ENCODE measurements at places on chromosomes 2 and 18. TPM values are rescaled to one million over a fixed set of nuclear protein-coding genes. Genes with fewer than 3 reads are reported as not detected.
A peak's percentile ranks its signal among the peaks of the same experiment; 100 is the strongest.

GRCh38 chr18:58671632-58672564, 633 bp downstream of the MALT1 start:
- no peaks in the 10 kb centered on the region for H3K36me3 ChIP-seq
- peak overlapping the region; percentile 88 for H3K27ac ChIP-seq
- peaks cover 28% of the 10 kb centered on the region for H3K4me1 ChIP-seq
- H3K4me3 ChIP-seq: peak overlapping the region; percentile 81
- DNase-seq: peak; percentile 43

Gene IL18R1
- not detected for total RNA-seq

Gene IL36B
- not detected for total RNA-seq

Gene GPR155
- not detected for total RNA-seq

- H3K4me1 ChIP-seq: peaks cover 22% of the 10 kb centered on the region
- no peak overlapping the region for H3K4me3 ChIP-seq
- no peak for DNase-seq
Observed at GRCh38 chr2:54523324-54523959, 67.3 kb downstream of the SPTBN1 start.

- no peak overlapping the region for H3K4me3 ChIP-seq
- no peak overlapping the region for H3K27ac ChIP-seq
- no peaks in the 10 kb centered on the region for H3K4me1 ChIP-seq
- no peaks in the 10 kb centered on the region for H3K36me3 ChIP-seq
- no peaks in the 10 kb centered on the region for H3K27me3 ChIP-seq
Observed at GRCh38 chr2:39981883-39982311, 202.8 kb upstream of the THUMPD2 start.

GRCh38 chr2:178309541-178309940, 115.2 kb downstream of the OSBPL6 start:
- H3K4me1 ChIP-seq: no peaks in the 10 kb centered on the region
- H3K36me3 ChIP-seq: no peaks in the 10 kb centered on the region
- DNase-seq: no peak
- no peaks in the 10 kb centered on the region for H3K27me3 ChIP-seq
- no peak overlapping the region for H3K27ac ChIP-seq

- H3K36me3 ChIP-seq: no peaks in the 10 kb centered on the region
- DNase-seq: no peak
- peaks cover 20% of the 10 kb centered on the region for H3K4me1 ChIP-seq
- H3K4me3 ChIP-seq: no peak overlapping the region
Observed at GRCh38 chr2:207155516-207156444, 10.0 kb downstream of the KLF7 start.

DNA sequence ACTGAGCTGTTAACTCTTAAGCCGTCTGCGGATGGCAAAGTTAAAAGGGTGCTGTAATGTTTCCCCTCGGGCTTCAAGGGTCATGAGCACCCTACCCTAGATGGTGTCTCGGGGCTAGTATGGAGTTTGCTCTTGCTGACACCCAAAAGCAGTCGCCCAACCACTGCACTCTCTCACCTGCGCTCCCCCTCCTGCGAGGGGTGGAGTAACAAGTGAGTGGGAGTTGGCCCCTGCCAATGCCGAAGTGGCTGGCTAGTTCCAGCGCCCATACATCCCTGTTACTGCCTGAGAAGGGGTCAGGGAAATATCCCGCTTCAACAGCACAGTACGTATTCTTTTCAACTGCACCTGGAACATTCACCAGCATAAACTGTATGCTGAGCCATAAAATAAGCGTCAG, 47.5 kb downstream of the FAM117B start:
- H3K4me1 ChIP-seq: no peaks in the 10 kb centered on the region
- H3K36me3 ChIP-seq: no peaks in the 10 kb centered on the region
- H3K27me3 ChIP-seq: no peaks in the 10 kb centered on the region
- no peak for DNase-seq

DNA sequence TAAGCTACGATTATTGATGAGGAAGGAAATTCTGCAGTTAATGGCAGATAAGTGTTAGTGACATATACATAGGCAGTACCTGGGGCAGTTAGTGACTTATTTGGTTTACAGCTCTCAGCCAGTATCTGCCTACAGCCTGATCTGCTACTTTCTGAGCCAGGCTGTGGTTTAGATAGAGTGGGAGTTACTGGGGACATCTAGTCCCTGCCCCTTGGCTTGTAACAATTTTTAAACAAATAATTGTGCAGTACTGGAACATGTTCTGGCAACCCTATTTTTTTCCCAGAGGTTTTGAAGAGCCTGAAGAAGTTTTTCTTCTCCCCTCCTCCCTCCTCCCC, 2.3 kb downstream of the KIF5C start:
- H3K36me3 ChIP-seq: no peaks in the 10 kb centered on the region
- H3K27ac ChIP-seq: no peak overlapping the region
- H3K4me1 ChIP-seq: peaks cover 7% of the 10 kb centered on the region
- DNase-seq: no peak
- peaks cover 37% of the 10 kb centered on the region for H3K27me3 ChIP-seq

- no peaks in the 10 kb centered on the region for H3K27me3 ChIP-seq
- no peaks in the 10 kb centered on the region for H3K36me3 ChIP-seq
- no peak overlapping the region for H3K27ac ChIP-seq
- no peak for DNase-seq
- no peaks in the 10 kb centered on the region for H3K4me1 ChIP-seq
Observed at GRCh38 chr18:56358608-56359280, 279.6 kb downstream of the TXNL1 start.

DNA sequence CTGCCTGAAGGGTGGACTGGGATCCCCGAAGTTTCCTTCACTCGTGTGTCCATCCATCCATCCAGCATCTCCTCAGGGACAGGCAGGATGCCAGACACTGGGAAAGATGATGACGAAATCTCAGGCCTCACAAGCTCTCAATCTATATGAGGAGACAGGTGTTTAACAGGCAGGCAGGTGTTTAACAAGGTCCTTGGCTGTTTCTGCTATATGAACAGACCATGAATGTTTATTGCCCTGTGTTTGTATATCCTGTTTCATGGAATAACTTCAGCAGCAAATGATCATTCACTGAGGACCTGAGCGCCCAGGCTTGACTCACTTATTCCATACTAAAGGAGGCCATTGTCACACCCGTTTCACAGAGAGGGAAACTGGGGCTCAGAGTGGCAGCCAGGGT, 685.8 kb upstream of the HS6ST1 start:
- H3K27me3 ChIP-seq: peaks cover 2% of the 10 kb centered on the region
- no peak overlapping the region for H3K4me3 ChIP-seq
- no peak overlapping the region for H3K27ac ChIP-seq
- no peaks in the 10 kb centered on the region for H3K4me1 ChIP-seq

DNA sequence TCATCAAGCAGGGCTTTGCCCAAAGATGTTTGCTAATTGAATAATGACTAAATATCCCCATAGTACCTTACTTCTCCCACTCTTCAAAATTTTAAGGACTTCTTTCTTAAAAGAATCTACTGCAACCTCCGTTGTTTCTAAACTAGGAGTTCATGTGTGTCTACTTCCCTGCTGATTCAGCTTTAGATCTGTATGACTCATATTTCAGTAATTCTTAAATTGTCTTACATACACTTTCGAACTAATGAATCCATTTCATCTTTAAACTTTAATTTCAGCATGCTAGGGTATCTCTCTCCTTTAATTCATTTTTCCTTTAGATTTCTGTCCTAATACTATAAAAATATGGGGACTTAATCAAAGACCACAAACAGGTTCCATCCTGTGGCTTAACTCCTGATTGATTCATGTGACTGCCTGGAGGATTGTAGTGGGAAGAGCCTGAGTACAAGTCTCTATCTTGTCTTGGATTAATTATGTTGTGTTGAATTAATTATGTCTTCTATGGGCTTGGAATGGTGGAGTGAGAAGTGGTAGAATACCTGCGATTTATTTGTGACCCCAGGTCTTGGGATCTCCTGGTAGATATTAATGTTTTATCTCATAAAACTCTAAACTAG, 24.9 kb upstream of the COL5A2 start:
- H3K4me1 ChIP-seq: peaks cover 14% of the 10 kb centered on the region
- H3K4me3 ChIP-seq: peak overlapping the region; percentile 10
- H3K36me3 ChIP-seq: no peaks in the 10 kb centered on the region
- peak; percentile 31 for DNase-seq
- peak overlapping the region; percentile 17 for H3K27ac ChIP-seq

- peaks cover 3% of the 10 kb centered on the region for H3K36me3 ChIP-seq
- H3K4me1 ChIP-seq: peaks cover 30% of the 10 kb centered on the region
- DNase-seq: no peak
- no peaks in the 10 kb centered on the region for H3K27me3 ChIP-seq
- peak overlapping the region; percentile 79 for H3K27ac ChIP-seq
- H3K4me3 ChIP-seq: peak overlapping the region; percentile 68
Observed at GRCh38 chr2:68251855-68252399, 405 bp downstream of the PPP3R1 start.

Gene REG3A
- total RNA-seq: not detected

Gene PARD6G
- 10.2 TPM for total RNA-seq

Gene ADGRF3
- total RNA-seq: 1.1 TPM

DNA sequence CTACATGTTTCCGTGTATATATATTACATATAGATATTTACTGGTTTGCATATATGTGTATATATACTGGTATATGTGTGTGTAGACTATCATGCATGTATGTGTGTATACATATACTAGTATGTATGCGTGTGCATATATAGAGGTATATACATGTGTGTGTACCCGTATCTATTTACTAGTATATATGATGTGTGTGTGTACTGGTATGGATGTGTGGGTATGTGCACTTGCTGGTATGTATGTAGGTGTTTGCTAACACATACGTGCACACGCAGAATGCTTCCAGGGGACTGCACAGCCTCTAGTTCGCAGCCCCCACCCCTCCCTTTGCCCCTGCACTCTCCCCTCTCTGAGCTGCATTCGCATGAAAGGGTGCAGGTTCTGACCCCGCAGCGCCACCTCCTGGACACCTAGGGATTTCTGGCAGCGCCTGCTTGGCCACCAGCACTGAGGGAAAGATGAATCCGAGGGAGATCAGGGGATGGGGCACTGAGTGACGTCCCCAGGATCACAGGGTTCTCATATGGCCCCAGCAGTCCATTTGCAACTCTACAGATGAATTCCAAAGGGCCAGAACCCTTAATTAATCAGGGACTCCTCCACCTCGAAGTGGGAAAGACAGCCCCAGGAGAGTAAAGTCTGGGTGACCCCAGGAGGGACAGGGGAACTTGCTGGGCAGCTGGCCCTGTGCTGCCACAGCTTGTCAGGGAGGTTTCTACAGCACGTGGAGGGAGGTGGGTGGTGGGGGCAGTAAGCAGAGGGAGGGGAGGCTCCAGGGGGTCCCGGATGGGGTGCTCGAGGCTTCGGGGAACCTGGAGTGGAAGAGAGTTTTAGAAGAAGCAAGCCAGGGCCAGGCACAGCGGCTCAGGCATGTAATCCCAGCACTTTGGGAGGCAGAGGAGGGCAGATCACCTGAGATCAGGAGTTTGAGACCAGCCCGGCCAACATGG, 66.8 kb upstream of the ASAP2 start:
- DNase-seq: peak; percentile 82
- H3K27ac ChIP-seq: no peak overlapping the region
- peaks cover 15% of the 10 kb centered on the region for H3K4me1 ChIP-seq
- H3K27me3 ChIP-seq: no peaks in the 10 kb centered on the region

Gene EMX1
- not detected for total RNA-seq

Gene RUFY4
- 1.3 TPM for total RNA-seq

GRCh38 chr18:63775166-63775730, at the start of gene SERPINB7:
TSS of gene SERPINB7 (plus strand) at chr18:63775418. CDS start at chr18:63782373, 6,955 bp downstream.
- H3K27ac ChIP-seq: no peak within 1 kb of the TSS
- no peak within 1 kb of the TSS for H3K4me3 ChIP-seq
- peaks cover 40% of the 10 kb centered on the region for H3K4me1 ChIP-seq
- no peaks in the 10 kb centered on the region for H3K27me3 ChIP-seq
- no peak for DNase-seq
- no peaks in the 10 kb centered on the region for H3K36me3 ChIP-seq

Gene MAPK4
- 0.62 TPM for total RNA-seq

DNA sequence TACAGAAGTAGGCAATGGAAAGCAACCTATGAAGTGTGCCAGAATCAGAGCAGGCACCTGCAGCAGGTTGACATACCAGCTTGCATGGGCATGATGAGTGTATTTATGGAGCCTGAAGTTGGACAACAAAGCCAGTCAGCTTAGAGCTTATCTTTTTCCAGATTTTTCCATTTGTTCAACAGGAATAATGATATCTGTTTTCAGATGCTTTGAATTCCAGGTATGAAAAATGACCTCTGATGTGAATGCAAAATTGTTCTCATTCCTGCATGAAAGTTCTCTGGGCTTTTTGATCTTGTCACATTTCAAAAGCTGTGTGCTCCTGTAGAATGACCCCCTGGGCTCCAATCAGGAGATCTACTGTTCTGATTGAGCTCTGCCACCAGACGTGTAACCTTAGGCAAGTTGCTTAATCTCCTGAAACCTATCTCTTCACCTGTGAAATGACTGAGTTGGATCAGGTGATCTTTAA, 38.2 kb upstream of the VIT start:
- no peak overlapping the region for H3K4me3 ChIP-seq
- H3K27ac ChIP-seq: no peak overlapping the region
- H3K4me1 ChIP-seq: no peaks in the 10 kb centered on the region
- DNase-seq: no peak
- H3K27me3 ChIP-seq: no peaks in the 10 kb centered on the region
- H3K36me3 ChIP-seq: no peaks in the 10 kb centered on the region

Gene INSIG2
- total RNA-seq: 15.3 TPM

Gene FLACC1
- total RNA-seq: 2.4 TPM

GRCh38 chr18:1914489-1914888, 656.8 kb downstream of the METTL4 start:
- no peak overlapping the region for H3K4me3 ChIP-seq
- DNase-seq: peak; percentile 1
- no peak overlapping the region for H3K27ac ChIP-seq
- H3K4me1 ChIP-seq: no peaks in the 10 kb centered on the region

DNA sequence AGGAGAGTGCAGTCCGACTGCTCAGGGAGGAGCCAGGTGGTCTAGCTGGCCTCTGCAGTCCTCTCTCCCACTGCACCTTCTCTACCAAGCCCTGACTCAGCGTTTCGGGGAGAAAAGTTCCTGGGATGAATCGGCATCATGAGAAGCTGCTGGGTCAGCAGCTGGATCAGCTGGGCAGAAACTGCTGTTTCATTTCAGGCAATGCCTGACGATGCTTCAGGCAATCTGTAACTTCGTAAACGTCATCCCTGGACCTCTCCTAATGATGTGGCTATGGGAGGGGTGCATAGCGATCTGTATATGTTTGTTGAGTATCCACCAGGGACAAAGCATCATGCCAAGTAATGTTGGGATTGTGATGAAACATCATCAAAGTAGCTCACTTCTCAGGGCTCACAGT, 20.7 kb downstream of the LIPG start:
- DNase-seq: no peak
- no peaks in the 10 kb centered on the region for H3K4me1 ChIP-seq
- H3K27ac ChIP-seq: no peak overlapping the region
- no peaks in the 10 kb centered on the region for H3K27me3 ChIP-seq

- DNase-seq: no peak
- H3K27me3 ChIP-seq: no peaks in the 10 kb centered on the region
- no peak overlapping the region for H3K4me3 ChIP-seq
Observed at GRCh38 chr2:207156451-207157161, 9.1 kb downstream of the KLF7 start.

All from A673 (cell line).